ENCODE measurements at places on chromosomes 4 and X.

- DNase-seq = no peak
Measured at GRCh38 chrX:65196758-65197360, 220.6 kb upstream of the ZC4H2 start.

DNA sequence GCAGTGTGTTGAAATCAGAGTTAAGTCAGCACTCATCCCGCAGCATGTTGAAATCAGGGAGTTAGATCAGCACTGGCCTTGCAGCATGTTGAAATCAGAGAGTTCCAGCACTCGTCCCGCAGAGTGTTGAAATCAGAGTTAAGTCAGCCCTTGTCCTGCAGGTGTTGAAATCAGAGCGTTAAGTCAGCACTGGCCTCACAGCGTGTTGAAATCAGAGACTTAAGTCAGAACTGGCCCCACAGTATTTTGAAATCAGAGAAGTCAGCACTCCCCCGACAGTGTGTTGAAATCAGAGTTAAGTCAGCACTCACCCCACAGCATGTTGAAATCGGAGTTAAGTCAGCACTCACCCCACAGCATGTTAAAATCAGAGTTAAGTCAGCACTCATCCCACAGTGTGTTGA is 10.9 kb upstream of the UVSSA start:
- DNase-seq = peak; percentile 19

- no peak for DNase-seq
Measured at GRCh38 chr4:2301225-2301642, 39.3 kb upstream of the MXD4 start.

DNA sequence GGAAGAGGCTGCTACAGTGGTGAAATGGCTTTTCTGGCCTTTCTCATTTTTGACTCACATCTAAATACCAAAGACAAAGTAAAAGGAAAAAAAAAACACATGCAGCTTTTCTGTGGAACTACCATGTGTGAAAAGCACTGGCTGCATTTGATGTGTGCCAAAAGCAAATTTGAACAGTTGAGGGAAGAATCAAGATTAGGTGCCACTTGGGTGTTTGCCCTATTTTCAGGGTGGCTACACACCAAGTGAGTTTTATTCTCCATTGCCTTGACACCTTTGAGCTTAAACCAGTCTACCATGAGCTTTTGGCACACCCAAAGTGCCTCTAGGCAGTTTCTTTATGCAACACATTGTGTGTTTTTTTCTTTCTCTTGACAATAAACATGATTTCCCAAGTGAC is 423.9 kb downstream of the FAM133A start:
- no peak for DNase-seq

- DNase-seq = no peak
Measured at GRCh38 chr4:161186012-161186411, 977.8 kb downstream of the FSTL5 start.

DNA sequence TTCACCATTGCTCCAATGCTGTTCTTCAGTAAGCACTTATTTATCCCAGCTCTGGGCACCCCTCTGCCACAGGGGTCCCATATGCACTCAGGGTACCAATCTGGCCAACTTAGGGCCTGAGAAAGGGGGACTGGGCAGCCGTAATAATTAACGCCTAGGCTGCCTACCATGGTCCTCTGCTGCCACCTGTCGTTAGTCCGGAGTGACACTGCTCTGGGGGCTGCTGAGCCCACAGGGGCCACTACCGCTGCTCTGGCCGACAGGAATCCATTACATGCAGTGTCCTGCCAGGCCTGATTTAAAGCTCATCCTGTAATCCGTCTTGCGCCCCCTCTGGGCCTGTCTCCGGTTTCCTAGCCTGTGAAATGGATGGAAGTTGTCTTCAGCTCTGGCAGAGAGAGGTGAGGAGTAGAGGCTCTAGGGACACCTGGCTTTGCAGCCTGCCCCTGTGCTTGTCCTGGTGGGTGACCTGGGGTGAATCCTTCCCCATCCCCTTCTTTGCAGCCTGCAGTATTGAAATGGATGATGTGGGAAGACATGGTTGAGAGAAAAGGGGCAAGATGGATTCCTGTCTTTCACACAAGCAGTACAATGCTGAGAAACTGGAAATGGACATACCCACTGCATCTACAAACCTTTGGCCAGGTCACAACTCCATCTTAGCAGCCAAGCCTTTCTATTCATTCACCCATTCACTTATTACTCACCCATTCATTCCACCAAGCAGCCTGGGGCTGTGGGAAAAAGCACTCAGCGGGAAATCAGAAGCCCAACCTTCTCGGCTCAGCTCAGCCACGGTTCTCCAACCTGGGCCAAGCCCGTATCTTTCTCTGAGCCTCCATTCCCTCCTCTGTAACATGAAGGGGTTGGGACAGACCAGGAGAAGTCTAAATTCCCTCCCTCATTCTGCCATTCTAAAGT is 116.3 kb upstream of the NALF2 start:
- DNase-seq = peak; percentile 8

DNA sequence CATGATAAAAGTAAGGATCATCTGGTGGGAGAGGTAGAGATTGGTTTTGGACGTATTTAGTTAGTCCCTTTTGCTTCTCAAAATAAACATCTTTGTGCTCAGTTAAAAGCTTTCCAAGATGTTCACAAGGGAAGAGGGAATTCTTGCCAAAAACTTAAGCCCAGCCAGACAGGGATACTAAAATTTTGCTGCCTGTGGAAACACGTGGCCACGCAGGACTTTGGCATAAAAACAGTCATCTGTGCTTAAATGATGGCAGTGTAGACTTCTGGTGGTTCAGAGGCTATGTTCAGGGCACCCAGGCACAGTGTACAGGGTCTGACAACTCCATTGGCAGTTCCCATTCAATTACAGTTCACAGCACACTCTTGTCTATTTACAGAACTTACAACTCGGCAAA is 93.2 kb upstream of the JADE1 start:
- no peak for DNase-seq

DNA sequence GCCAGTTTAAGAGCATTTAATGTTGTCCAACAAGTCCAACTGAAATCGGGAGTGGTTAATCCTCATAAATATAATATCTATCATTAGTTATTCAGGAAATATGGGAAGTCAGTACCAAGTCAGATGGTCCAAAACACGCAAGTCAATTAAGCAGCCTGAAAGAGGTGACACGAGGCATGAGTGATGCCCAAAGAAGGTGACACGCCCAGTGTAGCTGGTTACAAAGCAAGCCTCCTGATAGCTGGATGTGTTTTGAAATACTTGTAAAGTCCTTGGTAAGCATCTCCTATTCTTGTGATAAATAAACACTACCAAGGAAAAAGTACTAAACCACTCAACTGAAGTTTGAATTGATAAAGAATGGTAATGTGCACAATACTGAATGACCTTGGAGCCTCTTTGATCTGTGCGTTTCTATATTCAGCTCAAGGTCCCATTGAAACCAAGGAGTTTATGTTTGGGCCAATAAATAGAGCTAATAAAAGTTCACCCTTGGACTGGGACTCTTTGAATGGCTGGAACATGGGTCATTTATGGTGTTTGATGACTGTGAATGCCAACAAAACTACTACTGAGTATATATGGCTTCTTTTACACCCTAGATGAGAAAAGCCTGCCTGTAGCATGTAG is 93.2 kb upstream of the KLF3 start:
- no peak for DNase-seq

DNA sequence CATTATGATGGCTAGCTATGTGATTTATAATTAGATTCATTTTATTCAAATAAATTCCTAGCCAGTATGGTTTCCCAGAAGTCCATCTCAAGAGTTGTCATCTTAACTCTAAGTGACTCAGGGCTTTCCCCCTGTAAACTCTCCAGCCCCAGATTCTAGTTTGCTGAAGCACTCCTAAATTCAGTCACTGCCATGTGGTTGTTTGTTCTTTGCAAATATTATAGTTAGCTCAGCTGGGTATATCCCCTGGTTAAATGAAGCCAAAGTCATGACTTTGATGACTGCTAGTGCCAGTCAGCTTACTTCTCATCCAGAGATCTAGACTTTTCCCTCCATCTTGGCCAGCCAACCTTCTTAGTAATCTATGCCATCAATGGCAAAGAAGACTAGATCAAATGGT is 126.0 kb downstream of the GRIA3 start:
- DNase-seq = no peak

DNA sequence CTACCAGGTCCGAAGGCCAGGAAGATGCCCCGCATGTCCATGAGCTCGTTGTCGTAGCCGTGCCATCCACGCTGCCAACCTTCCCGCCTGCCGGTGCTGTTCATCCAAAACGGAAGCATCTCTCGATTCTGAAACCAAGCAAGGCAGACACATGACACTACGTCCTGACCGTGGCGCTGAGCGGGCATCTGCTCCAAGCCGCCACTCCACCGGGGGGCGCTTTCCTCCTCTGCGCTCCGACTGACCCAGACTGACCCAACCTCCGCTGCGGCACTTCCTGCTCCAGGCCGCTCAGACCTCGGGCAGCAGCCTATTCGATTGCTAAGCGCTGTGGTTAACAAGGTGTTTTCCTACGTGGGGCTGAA is 120.5 kb downstream of the ENPP6 start:
- peak; percentile 25 for DNase-seq

DNA sequence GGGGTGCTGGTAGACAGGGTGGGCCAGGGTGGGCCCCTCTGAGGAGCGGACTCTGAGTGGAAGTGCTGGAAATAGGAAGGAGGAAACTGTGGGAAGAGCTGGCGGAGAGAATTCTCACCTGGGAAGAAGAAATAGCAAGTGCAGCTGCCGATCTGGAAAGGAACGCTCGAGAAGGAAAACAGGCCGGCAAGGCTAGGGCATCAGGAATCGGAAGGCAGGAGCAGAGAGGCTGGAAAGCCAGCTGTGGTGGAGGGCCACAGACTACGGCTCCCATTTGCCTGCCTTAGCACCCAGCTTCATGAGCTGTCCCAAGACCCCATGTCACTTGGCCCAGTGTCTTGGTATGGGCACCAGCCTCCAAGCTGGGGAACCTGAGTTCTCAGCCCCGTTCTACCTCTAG is 37.3 kb downstream of the DCTD start:
- DNase-seq = no peak

DNA sequence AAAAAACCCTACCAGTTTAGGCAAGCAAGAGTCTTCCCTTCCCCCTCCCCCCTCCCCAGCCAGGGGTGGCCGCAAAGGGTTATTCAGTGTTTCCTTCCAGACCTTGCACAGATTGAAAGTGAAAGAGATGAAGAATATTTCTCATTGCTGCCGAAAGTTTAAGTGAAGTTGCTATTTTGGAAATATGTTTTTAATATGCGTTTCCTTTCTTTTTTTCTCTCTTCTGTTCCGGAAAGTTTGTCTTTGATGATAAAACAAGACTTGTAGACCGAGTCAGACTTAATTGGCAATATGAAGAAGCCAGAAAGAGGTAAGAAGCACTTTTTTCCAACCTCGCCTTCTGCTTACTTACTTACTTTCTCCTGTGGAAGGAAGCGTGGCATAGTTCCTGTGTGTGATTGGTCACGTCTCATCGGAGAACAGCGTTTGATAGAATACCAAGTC is 58.5 kb upstream of the CLCN4 start:
- no peak for DNase-seq

DNA sequence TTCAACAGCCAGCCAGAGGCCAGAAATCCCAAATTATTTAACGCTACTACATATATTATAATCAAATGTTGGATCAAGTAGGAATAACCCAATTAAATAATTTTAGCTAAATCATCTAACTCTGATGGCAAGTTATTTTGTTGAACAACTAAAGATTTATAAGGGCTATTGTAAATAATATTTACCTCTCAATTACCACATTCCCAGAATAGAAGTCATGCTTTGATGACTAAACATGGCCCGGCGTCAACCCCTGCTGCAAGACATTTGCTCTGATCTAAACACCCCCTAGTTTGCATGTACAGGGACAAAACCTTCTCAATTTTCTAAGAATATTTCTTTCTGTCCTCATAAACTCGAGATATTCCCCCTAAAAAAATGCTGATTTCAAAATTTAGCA is 14.2 kb downstream of the VEGFC start:
- DNase-seq = peak; percentile 39

DNA sequence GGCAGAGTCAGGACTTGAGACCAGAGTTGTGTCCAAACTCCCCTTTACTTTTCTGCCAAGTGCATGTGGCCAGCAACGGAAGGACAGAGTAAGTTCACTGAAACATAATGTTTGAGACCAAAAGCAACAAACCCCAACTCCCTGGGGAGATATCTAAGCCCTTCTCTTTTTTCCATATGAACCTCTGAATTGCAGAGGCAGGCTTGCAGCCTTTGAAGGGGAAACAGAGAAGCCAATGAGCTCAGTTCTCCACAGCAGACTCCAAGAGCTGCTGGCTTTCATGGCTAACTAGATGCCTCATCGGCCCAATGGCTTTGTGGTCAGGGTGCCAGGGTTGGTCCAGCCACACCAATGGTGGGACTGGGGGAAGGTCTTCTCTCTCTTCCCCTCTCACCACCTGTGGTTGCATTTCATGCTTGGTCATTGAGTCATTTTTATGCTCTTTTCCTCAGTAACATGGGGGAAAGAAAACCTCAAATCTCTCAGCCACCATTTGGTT is 34.0 kb downstream of the STARD8 start:
- DNase-seq = peak; percentile 9

DNA sequence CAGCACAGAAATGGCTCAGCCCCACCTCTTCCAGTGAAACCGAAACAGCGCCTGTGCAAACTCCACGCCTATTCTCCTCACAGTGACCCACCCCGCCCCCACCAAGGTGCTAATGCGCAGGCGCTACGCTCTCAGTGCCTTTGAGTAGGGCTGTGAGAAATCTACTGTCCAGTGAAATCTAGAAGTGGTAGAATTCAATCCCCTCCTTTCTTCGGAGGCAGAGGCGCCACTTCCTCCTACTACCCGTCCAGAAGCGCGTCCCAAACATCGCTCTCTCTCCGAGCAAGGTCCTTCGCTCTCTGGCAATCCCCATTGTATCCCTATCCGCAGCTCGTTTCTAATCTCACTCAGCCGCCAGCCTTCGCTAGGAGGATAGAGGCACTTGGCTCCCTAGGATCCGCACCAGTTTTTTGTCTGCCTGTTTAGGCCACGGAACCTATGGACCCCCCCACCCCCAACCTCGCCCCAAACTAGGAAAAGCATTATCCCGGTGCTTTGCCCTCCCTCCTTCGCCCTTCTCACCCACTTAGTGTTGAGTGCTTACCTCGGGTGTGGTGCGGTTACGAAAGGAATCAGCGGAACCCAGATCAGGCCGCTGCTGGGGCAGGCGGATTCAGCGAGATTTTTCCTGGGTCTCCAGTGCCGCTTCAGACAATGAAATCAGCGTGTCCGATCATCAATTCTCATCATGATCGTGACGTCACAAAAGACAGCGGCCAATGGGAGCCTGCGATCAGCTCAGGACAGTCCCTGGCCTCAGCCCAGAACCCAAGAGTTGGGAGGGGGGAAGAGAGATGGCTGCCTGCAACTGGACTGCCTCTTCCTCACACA is at the start of gene HDX:
Gene HDX, minus strand, starts transcription at position 656 of the 831 bp plus-strand sequence. CDS start 27,056 bp downstream, outside the sequence.
- DNase-seq = peak; percentile 80

DNA sequence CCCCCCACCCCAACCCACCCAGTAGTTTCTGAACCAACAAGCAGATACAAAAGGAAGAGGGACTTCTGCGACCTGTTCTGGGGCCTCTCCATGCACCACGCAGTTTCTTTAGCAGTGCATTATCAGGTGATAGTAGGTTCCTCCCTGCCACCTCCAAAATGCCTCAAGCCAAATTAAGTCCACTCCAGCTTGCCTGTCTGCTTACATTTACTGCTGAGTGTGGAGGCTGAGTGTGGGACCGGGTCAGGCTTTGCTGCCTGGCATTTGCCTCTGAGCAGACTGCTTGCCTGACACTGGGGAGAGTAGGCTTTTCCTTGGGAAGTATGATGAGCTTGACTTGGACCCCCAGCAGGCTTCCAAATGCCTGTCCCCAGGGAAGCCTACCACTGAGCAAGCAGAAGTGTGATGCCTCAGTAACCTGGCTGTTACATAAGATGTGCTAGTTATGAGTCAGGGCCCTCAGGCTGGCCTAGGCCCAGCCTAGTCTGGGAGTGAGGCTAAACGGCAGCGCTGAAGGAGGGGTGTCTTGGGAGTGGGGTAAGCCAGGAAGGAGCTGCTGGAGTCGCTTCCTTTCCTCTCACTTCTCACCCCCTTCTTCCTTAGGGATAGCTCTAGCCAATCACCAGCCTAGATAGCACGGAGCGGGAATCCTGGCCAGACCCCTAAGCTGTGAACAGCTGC is 9.0 kb downstream of the TSC22D3 start:
- peak; percentile 42 for DNase-seq
